CD4-positive, alpha-beta T cell (primary cell): ENCODE measurements at places on chromosomes 12 and 14. TPM values are rescaled to one million over a fixed set of nuclear protein-coding genes. Genes with fewer than 3 reads are reported as not detected.

- no peaks in the 10 kb centered on the region for H3K36me3 ChIP-seq
- DNase-seq, result no peak
- no peak overlapping the region for H3K4me3 ChIP-seq
- H3K4me1 ChIP-seq, result no peaks in the 10 kb centered on the region
Measured at GRCh38 chr12:60977966-60978365, 1282.2 kb upstream of the USP15 start.

GRCh38 chr12:106274012-106274411 is 26.2 kb upstream of the CKAP4 start:
- no peak for DNase-seq
- no peaks in the 10 kb centered on the region for H3K27me3 ChIP-seq
- peaks cover under 1% of the 10 kb centered on the region for H3K4me1 ChIP-seq
- no peak overlapping the region for H3K27ac ChIP-seq
- no peaks in the 10 kb centered on the region for H3K36me3 ChIP-seq
- H3K4me3 ChIP-seq, result no peak overlapping the region

DNA sequence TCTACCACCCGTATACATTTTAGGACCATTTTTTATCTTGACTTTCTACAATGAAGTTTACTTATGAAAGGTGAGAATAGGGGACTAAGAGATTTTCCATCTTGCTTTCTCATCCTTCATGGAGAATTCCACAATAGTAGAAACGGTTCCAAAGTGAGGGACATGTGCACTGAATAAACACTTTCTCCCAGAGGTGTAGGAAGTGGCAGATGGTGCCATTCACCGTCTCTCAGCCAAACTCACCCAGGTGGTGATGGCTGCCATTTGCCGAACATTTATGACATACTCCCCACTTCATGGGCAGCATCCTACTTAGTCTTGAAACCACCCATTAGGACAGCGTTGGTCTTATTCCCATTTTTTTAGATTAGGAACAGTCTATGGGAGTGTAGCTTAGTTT is 540.5 kb downstream of the DIO2 start:
- no peaks in the 10 kb centered on the region for H3K36me3 ChIP-seq
- H3K4me1 ChIP-seq, result no peaks in the 10 kb centered on the region
- DNase-seq, result no peak
- H3K27ac ChIP-seq, result no peak overlapping the region

DNA sequence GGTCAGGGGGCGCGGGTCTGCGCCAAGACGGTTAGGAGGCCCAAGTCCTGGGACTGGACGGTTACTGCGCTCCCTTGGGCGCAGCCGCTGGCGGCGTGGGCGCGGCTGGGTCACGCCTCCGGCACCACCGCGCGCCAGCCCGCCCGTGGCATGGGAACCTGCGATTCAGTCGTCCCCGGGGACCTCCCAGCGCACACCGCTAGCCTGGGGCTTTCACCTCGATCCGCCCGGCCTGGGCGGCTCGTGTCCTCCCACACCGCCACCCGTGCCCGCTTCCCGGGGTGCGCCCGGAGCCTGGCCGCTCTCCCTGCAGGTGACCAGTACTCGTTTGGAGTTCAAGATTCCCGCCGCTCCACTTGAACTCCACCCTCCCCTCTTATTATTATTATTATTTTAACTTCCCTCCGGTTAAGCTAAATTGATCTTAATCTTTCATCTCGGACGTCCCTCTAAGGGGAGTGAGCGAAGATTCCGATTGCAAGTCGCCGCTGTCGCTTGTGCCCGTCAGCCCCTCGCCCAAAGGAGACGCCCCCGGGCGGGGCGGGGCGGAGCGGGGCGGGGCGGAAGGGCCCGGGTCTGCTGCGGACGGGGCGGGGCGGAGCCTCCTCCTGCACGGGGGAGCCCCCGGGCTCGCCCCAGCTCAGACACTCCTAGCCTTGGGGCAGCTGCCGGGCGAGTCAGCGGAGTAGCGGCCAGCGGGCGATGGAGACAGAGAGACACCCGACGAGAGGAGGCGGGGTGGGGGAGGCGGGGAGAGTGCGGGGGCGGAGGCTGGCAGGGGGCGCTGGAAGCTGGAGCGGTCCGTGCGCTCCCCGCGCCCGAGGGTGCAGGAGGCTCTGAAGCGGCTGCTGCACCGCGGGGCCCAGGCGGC is at the start of gene KCNMB4:
TSS of gene KCNMB4 (plus strand) at position 643 of the 871 bp plus-strand sequence. CDS start 445 bp downstream, outside the sequence.
- peak within 1 kb of the TSS; percentile 81 for H3K4me3 ChIP-seq
- no peaks in the 10 kb centered on the region for H3K36me3 ChIP-seq
- H3K27ac ChIP-seq, result peak within 1 kb of the TSS; percentile 36

- peaks cover 65% of the 10 kb centered on the region for H3K4me1 ChIP-seq
- no peak overlapping the region for H3K4me3 ChIP-seq
- H3K27me3 ChIP-seq, result peaks cover 39% of the 10 kb centered on the region
- no peaks in the 10 kb centered on the region for H3K36me3 ChIP-seq
Measured at GRCh38 chr12:6770600-6770999, 1.7 kb upstream of the LAG3 start.

- peaks cover 57% of the 10 kb centered on the region for H3K36me3 ChIP-seq
- no peak for DNase-seq
- no peaks in the 10 kb centered on the region for H3K4me1 ChIP-seq
- H3K27me3 ChIP-seq, result no peaks in the 10 kb centered on the region
Measured at GRCh38 chr14:34770901-34771300, 56.5 kb upstream of the CFL2 start.

DNA sequence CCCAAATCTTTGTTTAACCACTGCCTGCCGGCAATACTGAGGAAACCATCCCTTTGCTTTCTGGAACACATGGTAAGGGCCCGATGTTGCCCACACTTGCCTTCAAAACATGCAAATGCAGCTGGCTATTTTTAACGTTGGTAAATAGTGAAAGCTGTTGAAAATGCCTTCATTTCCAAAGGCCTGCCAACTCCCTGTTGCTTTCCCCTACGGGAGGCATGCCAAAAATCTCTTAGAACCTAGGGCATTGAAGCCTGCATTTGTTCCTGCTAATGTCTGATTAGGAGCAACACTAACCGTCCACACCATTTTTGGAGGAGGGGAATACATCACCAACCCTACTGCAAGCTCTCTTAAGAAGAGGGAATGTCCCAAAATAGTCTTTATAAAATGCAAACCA is 152.6 kb upstream of the NOS1 start:
- no peak overlapping the region for H3K27ac ChIP-seq
- no peaks in the 10 kb centered on the region for H3K27me3 ChIP-seq
- H3K4me1 ChIP-seq, result no peaks in the 10 kb centered on the region
- no peak for DNase-seq

DNA sequence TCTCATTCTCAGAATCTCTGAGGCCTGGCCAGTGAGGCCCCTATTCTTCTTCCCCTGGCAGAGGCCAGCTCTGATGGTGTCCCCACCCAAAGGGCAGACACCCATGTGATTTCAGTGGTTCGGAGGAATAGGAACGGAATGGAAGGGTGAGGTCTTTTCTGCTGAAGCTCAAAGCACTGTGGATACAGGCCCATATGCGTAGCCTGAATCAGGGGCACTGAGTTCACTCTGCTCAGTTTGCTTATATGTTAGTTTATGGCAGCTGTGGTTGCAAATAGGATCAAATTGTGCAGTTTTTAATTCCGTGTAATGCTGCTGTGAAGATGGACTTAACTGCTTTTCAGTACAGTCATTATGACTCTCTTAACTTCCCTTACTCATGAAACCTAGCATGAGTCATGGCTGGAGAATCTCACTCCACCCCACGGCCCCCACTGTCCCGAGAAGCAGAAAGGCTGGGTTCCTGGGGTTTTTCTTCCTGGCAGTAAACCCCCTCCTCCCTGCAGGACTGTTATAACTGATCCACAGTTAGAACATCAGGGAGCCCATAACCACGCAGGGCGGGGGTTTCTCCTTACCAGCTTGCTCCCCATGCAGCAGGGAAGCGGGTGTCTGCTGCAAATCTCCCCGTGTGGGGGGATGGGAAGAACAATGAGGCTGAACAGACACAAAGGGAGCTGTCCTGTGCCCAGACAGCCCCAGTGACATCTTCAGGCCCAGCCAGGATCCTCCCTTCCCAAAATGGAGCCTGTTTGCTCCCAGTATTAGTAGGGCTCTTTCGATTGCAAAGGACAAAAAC is 122.7 kb downstream of the SLC38A6 start:
- H3K36me3 ChIP-seq, result no peaks in the 10 kb centered on the region
- H3K4me1 ChIP-seq, result peaks cover 4% of the 10 kb centered on the region
- H3K27me3 ChIP-seq, result no peaks in the 10 kb centered on the region
- DNase-seq, result no peak
- H3K27ac ChIP-seq, result no peak overlapping the region
- no peak overlapping the region for H3K4me3 ChIP-seq

GRCh38 chr14:46818147-46818546 is 166.6 kb upstream of the RPL10L start:
- no peaks in the 10 kb centered on the region for H3K36me3 ChIP-seq
- no peaks in the 10 kb centered on the region for H3K4me1 ChIP-seq
- no peak overlapping the region for H3K27ac ChIP-seq
- H3K27me3 ChIP-seq, result no peaks in the 10 kb centered on the region

GRCh38 chr12:74401035-74401434 is 136.6 kb upstream of the ATXN7L3B start:
- H3K4me1 ChIP-seq, result no peaks in the 10 kb centered on the region
- no peaks in the 10 kb centered on the region for H3K36me3 ChIP-seq
- no peaks in the 10 kb centered on the region for H3K27me3 ChIP-seq
- DNase-seq, result no peak
- H3K27ac ChIP-seq, result no peak overlapping the region

Gene RAB15
- 3.8 TPM for total RNA-seq

Gene NKX2-1
- not detected for total RNA-seq

Gene SELPLG
- total RNA-seq, result 27.8 TPM

Gene PRKD1
- total RNA-seq, result not detected

Gene GLIPR1L1
- not detected for total RNA-seq
